ENCODE measurements at places on chromosomes 1 and 21.

GRCh38 chr1:110218739-110219138 is 8.6 kb downstream of the KCNC4 start:
- DNase-seq, result no peak

GRCh38 chr21:25330266-25330665 is 277.0 kb downstream of the MRPL39 start:
- no peak for DNase-seq

GRCh38 chr1:10779201-10779600 is 17.2 kb downstream of the CASZ1 start:
- peak; percentile 53 for DNase-seq

GRCh38 chr1:198492872-198493271 is 47.6 kb downstream of the ATP6V1G3 start:
- no peak for DNase-seq

- DNase-seq, result no peak
Measured at GRCh38 chr1:6955357-6956094, 170.3 kb downstream of the CAMTA1 start.

DNA sequence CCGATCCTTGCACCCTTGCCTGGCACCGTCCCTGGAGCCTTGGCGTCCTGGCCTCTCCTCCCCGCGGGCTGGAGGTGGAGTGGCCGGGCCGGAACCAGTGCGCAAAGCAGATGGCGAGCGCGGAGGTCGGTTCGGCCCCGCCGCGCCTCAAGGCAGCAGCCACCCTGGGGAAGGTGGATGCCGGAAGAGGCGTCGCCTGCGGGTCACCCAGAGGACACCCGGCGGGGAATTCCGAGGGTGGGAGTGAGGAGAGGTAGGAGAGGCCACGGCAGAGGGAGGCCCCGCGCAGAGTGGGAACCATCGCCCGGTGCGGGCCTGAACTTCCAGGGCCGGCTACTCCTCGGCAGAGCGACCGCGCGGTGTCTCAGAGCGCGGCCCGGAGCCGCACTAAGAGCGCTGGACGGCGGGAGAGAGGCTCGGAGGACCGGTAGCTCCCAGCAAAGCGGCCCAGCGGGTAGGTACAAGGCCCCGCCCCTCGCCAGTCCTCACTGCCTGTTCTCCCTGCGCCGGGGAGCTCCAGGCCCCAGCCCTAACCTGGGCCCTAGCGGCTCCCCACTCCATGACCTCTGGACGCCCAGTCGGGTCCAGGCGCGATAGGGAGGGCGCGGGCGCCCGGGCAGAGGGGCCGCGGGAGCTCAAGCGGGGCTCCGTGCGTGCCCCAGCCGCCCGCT is at the start of gene RNF207:
Gene RNF207 (plus strand): TSS at position 271 of the 671 bp plus-strand sequence. CDS start 417 bp downstream, outside the sequence.
- no peak for DNase-seq

- DNase-seq, result no peak
Measured at GRCh38 chr1:18794051-18794450, 65.4 kb downstream of the TAS1R2 start.

DNA sequence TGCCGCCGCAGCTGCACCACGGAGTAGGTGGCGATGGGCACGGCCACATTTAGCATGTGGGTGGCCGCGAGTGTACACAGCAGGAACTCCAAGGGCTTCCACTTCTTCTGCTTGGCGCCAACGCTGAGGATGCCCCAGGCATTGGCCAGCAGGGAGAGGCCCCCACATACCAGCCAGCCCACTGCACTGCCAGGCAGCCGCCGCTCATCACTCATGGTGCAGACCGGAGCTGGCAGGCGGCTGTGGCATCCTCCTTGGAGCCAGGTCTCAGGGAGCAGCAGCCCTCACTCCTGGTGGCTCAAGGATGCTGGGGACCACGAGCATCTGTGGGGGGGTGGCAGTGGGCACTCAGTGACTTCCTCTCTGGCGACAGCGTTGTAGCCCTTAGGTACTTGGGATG is 6.2 kb downstream of the GPR153 start:
- no peak for DNase-seq

- DNase-seq, result no peak
Measured at GRCh38 chr1:22287946-22288520, 145.1 kb upstream of the WNT4 start.

- no peak for DNase-seq
Measured at GRCh38 chr21:33828083-33828482, 87.5 kb downstream of the ATP5PO start.

DNA sequence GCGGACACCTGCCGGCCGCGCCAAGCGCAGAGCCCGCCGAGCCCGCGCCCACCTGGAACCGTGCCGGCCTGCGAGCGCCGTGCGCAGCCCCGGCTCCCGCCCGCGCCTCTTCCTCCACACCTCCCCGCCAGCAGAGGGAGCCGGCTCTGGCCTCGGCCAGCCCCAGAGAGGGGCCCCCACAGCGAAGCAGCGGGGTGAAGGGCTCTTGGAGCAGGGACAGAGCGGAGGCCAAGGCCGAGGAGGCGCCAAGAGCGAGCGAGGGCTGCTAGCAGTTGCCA is 50.1 kb upstream of the KRTAP19-8 start:
- DNase-seq, result no peak

- no peak for DNase-seq
Measured at GRCh38 chr1:19477284-19478249, 7.8 kb downstream of the CAPZB start.

GRCh38 chr1:39489567-39490239 is 1.7 kb upstream of the BMP8A start:
- DNase-seq, result no peak

GRCh38 chr1:155166471-155167165 is 6.5 kb downstream of the KRTCAP2 start:
- DNase-seq, result no peak

DNA sequence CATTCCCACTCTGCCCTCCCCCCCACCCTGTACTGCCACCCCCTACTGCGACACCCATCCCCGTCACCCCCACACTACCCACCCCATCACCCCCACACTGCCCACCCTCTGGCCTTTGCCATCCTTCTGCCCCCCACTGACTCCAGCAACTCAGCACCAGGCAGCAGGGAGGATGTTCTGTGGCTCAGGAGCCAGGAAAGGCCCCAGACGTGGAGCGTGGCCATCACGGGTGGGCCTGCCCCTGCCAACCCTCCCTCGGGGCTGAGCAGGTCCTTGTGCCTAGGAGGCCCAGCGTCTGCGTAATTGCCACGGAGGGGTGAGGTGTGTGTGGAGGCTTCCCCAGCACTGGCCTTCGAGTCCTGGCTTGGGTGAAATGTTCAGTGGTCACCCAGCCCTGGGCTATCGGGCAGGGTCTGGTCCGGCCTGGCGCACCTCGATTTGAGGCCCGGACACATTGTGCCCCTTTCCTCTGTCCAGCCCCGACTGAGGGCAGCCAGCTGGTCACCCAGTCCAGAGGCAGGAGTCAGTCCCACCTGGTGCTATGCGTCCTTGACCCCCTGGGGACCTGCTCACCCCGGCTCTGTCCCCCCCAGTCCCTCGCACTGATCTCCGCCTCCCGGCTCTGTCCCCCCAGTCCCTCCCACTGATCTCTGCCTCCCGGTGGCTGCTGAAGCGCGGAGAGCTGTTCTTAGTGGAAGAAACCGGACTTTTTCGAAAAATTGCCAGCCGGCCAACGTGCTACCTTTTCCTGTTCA is 23.0 kb downstream of the ARHGEF16 start:
- DNase-seq, result no peak

GRCh38 chr1:38527373-38527966 is 332.1 kb downstream of the RRAGC start:
- DNase-seq, result no peak

GRCh38 chr1:2169200-2169836 is 25.3 kb downstream of the FAAP20 start:
- DNase-seq, result no peak

- DNase-seq, result no peak
Measured at GRCh38 chr1:218536296-218536986, 191.3 kb downstream of the TGFB2 start.

GRCh38 chr1:40404670-40405462 is 31.3 kb downstream of the SMAP2 start:
- peak; percentile 21 for DNase-seq

DNA sequence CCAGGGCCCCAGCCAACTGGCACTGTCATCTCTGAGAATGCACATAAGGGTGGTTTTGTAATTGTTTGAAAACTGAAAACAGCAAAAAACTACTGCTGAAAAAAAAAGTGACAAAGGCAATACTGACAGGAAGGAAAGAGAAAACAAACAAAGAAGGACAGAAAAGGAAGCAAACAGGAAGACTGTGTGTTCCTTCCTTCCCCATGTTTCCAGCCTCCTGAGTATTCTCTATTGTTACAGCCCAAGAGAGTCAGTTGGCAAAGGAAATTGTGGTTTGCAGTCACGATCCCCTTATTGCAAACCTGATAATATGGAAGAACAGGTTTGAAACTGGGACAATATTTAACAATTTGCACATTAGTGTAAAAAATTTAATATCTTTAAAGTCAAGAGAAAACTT is 1177.6 kb downstream of the PLA2G4A start:
- no peak for DNase-seq

DNA sequence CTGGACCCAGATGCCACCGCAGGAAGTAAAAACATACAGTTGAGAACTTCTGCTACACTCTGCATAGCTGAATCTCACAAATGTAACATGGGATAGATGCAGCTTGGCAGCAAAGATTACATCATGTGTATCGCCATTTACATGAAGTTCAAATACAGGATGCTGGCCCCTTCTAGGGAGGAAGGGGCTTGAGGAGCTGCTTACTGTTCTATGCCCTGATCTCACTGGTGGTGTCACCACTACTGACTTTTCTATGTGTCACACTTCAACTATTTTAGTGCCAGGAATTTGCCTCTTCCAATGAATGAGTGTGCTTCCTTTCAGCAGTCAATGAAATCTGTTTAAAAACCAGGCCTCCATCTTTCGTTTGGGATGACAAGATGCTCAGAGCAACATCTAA is 31.1 kb downstream of the MRAP start:
- no peak for DNase-seq

DNA sequence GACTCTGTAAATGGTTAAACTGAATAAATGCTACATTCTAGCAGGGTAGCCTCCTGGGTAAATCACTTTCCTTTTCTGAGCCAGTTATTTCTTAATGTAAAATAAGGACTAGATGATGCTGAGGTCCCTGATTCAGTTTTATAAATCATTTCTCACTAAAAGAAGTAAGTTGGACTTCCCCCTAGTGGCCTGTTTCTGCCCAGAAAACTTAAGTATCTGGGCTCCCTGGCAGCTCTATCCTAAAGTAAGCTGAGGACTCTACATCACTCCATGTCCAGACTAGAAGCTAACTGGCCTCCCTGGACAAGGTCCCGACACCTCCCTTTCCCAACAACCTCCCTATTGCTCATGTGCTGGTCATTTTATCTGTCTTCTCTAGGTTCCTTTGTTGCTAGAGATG is 3.0 kb downstream of the GPN2 start:
- DNase-seq, result no peak

Data from COLO829 (cell line).